Prostate gland (tissue), 2 donors: ENCODE measurements at places on chromosomes 5 and 9.

- H3K4me3 ChIP-seq: no peak overlapping the region
- H3K4me1 ChIP-seq: peaks cover 3% of the 10 kb centered on the region
- peaks cover 4% of the 10 kb centered on the region for H3K36me3 ChIP-seq
- no peak overlapping the region for H3K27ac ChIP-seq
- H3K27me3 ChIP-seq: no peaks in the 10 kb centered on the region
These were observed 36.3 kb downstream of the CD180 start for GRCh38 chr5:67160272-67160671.

DNA sequence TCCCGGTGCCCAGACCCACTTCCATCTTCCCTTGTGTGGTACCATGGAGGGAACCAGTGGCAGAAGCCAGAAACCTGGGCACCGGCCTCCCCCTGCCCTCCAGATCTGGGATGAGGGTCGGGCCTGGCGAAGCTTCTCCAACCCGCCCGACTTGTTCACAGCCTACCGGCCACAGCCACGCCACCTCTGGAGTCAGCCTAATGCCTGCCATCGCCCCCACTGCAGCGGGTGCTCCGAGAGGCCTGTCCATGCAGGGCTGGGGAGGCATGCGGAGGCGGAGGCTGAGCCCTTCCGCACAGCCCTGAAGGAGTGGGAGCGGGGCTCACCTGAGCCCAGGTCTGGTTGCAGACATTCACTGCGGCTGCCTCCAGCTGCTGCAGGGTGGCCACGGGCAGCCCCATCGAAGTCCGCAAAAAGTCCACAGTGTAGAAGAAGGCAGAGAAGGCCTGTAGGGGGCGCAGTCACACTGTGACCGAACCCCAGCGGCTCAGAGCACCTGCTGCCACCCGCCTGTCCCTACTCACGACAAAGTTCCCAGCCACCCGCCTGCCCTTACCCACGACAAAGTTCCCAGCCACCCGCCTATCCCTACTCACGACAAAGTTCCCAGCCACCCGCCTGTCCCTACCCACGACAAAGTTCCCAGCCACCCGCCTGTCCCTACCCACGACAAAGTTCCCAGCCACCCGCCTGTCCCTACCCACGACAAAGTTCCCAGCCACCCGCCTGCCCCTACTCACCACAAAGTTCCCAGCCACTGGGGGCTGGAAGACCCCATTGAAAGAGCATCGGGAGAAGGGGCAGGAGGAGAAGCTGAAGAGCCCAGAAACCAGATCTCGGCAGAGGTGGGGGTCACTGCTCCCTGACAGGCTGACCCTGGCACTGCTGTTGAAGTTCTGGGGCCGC, 3.8 kb upstream of the NPDC1 start:
- H3K4me3 ChIP-seq: no peak overlapping the region
- H3K27ac ChIP-seq: no peak overlapping the region
- H3K4me1 ChIP-seq: peaks cover 40% of the 10 kb centered on the region
- H3K27me3 ChIP-seq: no peaks in the 10 kb centered on the region

DNA sequence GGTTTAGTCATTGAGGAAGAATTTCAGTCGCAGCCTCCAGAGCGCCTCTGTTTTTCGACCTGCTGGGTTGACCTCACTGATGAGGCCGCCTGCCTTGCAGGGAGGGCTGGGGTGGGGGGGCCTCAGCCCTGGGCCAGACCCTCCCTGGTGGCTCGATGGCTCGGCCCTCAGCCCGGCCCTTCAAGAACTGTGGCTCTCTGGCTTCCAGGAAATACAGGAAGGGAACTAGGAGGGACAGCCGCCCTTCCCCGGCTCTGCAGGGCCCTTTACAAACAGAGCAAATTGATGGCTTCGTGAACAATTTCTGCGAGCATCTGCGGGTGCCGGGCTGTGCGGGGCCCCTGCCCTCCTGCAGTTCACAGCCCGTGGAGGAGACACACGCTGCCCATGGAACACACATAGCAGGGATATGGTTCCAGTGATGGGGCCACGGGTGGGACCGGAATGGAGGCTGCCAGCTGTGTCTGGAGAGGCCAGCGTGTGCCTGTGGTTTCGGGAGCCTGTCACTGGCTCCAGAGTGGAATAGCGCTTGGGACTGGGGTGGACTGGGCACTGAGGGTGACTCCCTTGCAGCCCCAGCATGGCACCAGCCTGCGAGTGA, 39.6 kb downstream of the COL5A1 start:
- no peaks in the 10 kb centered on the region for H3K4me1 ChIP-seq
- no peak for DNase-seq
- no peaks in the 10 kb centered on the region for H3K27me3 ChIP-seq
- H3K4me3 ChIP-seq: no peak overlapping the region
- H3K27ac ChIP-seq: no peak overlapping the region

GRCh38 chr5:164627021-164627420, 1121.6 kb downstream of the MAT2B start:
- H3K27me3 ChIP-seq: no peaks in the 10 kb centered on the region
- H3K4me1 ChIP-seq: no peaks in the 10 kb centered on the region
- no peak overlapping the region for H3K27ac ChIP-seq
- no peak overlapping the region for H3K4me3 ChIP-seq
- no peaks in the 10 kb centered on the region for H3K36me3 ChIP-seq
- no peak for DNase-seq

DNA sequence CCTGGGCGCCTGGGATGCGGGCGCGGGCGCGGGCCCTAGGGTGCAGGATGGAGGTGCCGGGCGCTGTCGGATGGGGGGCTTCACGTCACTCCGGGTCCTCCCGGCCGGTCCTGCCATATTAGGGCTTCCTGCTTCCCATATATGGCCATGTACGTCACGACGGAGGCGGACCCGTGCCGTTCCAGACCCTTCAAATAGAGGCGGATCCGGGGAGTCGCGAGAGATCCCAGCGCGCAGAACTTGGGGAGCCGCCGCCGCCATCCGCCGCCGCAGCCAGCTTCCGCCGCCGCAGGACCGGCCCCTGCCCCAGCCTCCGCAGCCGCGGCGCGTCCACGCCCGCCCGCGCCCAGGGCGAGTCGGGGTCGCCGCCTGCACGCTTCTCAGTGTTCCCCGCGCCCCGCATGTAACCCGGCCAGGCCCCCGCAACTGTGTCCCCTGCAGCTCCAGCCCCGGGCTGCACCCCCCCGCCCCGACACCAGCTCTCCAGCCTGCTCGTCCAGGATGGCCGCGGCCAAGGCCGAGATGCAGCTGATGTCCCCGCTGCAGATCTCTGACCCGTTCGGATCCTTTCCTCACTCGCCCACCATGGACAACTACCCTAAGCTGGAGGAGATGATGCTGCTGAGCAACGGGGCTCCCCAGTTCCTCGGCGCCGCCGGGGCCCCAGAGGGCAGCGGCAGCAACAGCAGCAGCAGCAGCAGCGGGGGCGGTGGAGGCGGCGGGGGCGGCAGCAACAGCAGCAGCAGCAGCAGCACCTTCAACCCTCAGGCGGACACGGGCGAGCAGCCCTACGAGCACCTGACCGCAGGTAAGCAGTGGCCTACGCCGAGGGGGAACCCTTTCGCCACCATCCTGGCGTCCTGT, at the start of gene EGR1:
EGR1 (plus strand) TSS at position 219 of the 864 bp plus-strand sequence; CDS start at position 502, 283 bp downstream.
- peak; percentile 96 for DNase-seq
- H3K4me3 ChIP-seq: peak within 1 kb of the TSS; percentile 69
- peak within 1 kb of the TSS; percentile 99 for H3K27ac ChIP-seq
- H3K36me3 ChIP-seq: no peaks in the 10 kb centered on the region
- H3K27me3 ChIP-seq: no peaks in the 10 kb centered on the region

DNA sequence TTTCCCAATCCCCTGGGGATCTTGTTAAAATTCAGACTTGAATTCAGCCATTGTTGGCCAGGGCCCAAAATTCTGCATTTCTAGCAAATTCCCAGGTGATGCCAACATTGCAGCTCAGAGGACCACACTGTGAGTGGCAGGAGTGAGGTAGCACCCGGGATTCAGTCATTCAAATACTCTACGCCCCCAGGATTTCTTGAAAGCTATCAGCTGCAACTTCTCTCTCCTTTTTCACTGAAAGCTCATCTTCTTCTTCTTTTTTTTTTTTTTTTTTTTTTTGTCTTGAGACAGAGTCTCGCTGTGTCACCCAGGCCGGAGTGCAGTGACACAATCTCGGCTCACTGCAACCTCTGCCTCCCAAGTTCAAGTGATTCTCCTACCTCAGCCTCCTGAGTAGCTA, 19.3 kb upstream of the ANKH start:
- no peak overlapping the region for H3K27ac ChIP-seq
- no peaks in the 10 kb centered on the region for H3K4me1 ChIP-seq
- DNase-seq: no peak
- no peak overlapping the region for H3K4me3 ChIP-seq
